CD4-positive, alpha-beta T cell treated with Interleukin-21 for 1 hour (primary cell): ENCODE measurements at places on chromosomes 16 and 17.

DNA sequence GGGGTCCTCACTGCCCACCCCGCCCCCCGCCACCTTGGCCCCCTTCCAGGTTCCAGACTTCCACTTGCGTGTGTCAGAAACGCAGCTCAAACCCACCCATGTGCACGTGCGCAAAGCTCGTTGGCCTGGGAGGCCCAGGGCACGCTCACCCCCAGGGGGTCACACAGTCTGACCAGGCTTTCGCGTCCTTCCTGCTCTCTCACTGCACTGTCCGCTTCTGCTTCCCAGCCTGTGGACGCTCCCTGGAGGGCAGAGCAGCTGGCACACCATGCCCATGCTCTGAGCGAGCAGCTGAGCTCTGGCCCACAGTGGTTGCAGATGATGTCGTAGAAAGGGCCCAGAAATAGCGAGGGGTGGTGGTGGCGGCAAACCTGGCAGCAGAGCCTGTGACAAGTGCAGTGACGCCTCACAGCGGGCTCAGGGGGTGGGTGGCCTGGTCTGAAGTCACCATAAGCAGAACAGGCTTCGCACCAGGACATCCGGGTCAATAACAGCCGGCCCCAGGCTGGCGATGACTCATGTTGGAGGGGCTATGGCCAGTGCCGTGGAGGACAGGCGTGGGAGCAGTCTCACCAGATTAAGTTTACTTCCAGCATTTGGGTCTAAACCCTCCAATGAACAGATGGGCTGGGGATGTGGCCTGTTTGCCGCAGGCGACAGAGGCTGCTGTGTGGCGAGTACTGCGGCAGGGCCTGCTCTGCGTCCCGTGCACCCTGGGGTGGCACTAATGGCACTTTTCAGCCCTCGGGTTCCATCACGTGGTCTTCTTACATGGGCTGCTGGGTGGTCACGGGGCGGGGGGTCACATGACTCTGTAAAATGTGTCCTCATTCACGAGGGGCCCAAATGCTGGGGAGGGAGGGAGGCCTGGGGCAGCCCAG is 49.0 kb downstream of the NT5M start:
- DNase-seq: no peak

GRCh38 chr17:81189670-81190530 is 23.9 kb upstream of the AATK start:
- DNase-seq: no peak

GRCh38 chr17:49162866-49163265 is 30.3 kb downstream of the B4GALNT2 start:
- DNase-seq: no peak

DNA sequence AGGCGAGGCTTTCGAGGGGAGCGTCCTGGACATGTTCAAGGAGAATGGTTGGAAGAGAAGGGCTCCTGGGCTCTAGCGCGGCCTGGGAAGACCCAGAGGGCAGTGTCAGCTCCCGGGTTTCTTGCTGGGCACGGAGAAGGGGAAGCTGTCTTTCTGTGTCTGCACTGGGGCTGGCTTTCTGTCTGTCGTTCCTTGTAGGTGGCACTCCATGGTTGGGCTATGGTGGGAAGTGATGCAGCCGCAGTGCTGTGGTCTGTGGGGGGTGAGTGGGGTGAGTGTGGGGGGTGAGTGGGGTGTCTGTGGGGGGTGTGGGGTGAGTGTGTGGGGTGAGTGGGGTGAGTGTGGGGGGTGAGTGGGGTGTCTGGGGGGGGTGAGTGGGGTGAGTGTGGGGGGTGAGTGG is 13.7 kb downstream of the RNF213 start:
- DNase-seq: no peak

GRCh38 chr17:61833536-61834193 is 29.7 kb downstream of the BRIP1 start:
- no peak for DNase-seq

- DNase-seq: no peak
Observed at GRCh38 chr16:82715833-82716232, 89.1 kb downstream of the CDH13 start.

GRCh38 chr17:82889496-82890338 is 49.9 kb upstream of the ZNF750 start:
- no peak for DNase-seq

- DNase-seq: no peak
Observed at GRCh38 chr17:50206604-50207293, 5.3 kb upstream of the COL1A1 start.

DNA sequence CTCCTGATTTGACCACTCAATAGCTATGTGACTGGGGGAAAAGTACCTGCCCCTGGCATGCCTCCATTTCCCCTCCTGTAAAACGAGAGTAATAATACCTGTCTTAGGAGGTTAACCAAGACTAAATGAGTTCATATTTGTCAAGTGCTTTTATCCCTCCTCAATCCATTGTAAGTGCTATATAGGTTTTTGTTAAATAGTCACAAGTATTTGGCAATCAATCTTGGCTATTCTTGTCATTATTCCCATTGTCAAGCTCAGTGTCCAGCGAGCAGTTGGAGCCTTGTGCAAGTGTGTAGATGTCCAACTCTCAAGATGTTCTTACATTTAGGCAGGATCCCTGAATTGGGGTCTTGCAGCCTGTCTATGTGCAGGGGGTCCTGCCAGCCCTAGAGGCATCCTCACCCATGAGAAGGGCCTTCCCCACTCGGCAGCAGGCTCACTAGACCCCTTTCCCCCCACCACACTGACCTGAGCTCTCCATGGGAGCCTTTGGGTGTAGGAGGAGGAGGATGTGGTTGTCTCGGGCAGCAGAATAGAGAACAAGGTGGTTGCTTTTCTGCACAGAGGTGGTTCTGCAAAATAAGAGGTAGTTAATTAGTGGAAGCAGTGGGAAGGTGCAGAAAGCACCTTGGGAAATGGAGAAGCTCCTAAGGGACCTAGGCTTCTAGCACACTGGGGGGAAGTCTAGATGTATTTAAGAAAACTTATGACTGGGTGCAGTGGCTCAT is 18.0 kb downstream of the PIK3R6 start:
- no peak for DNase-seq

DNA sequence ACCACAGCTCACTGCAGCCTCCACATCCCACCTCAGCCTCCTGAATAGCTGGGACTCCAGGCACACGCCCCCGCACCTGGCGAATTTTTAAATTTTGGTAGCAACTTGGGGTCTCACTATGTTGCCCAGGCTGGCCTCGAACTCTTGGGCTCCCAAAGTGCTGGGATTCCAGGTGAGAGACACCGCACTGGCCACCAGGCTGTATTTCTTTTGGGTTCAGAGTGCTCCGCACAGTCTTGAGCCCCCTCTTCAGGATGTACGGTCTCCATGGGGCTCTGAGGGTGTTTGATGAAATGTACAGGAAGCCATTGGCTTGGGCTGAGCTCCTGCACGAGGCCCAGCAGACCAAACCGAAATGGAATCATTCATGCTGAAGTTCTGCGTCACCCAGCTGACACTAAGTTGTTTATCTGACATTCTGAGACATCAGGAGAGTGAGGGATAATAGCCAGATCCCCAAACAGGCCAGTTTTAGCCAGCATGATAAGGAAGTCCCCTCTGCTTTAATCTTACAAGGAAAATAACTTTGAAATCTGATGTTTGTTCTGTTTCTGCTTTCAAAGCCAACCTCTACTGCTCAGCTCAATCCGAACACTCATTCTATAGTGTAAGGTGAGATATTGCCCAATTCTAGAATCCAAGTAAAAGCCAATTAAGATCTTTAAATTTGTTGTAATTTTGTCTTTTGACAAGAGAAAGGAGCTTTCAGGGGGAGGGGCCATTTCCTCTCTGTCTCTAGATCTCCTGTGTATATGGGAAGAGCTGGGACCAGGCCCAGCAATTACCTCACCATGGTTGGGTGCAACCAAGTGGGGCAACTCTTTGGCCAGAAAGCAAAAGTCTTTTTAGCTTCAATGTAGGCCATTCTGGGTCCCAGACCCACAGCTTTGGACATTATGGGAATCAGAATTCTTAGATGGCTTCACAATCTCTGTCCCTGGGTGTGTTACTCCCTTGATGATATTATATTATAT is 23.7 kb downstream of the GPR142 start:
- no peak for DNase-seq

GRCh38 chr17:72661116-72661944 is 431.2 kb downstream of the SLC39A11 start:
- no peak for DNase-seq

DNA sequence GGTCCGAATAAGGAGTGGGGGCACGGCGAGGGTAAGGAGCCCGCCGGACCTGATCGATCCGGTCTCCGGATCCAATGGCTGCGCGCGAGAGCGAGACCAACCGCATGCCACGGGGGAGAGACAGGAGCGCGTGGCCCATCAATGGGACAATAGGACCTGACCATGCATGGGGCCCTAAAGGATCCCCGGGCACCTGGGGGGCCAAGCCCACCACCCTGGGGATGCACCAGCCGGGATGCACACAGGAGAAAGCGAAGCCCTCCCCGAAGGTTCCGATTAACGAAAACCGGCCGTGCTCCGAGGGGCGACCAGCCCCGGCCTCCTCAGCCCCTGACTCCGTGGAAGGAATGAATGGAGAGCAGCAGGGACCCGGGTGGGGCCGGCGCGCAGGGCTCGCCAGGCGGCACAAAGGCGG is 525 bp downstream of the JPT1 start:
- no peak for DNase-seq

DNA sequence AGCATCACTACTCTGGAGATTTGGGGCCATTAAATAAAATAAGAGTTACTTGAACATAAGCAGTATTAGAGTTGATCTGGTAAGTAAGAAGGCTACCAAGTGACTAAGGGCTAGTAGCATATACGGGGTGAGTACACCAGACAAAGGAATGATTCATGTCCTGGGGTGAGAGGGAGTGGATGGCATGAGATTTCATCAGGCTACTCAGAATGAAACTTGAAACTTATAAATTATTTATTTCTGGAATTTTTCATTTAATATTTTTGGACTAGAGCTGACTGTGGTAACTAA is 2.3 kb downstream of the SLFN5 start:
- no peak for DNase-seq

DNA sequence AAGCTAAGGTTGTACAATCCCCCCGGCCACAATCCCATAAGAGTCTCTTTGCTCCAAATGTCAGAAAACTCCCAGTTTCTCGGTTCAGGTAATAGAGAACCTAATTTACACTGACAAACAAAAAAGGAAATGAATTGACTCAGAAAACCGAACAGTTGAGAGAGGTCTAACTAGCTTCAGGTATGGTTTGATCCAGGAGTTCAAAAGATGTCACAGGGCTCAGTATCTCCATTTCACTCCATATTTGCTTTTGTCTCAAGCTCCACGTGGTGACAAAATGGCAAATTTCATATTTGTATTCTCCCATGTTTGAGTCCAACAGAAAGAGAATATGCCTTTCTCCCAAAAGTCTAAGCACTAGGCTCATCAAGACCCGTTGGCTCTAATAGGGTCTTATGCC is 117.4 kb downstream of the AXIN2 start:
- DNase-seq: no peak

DNA sequence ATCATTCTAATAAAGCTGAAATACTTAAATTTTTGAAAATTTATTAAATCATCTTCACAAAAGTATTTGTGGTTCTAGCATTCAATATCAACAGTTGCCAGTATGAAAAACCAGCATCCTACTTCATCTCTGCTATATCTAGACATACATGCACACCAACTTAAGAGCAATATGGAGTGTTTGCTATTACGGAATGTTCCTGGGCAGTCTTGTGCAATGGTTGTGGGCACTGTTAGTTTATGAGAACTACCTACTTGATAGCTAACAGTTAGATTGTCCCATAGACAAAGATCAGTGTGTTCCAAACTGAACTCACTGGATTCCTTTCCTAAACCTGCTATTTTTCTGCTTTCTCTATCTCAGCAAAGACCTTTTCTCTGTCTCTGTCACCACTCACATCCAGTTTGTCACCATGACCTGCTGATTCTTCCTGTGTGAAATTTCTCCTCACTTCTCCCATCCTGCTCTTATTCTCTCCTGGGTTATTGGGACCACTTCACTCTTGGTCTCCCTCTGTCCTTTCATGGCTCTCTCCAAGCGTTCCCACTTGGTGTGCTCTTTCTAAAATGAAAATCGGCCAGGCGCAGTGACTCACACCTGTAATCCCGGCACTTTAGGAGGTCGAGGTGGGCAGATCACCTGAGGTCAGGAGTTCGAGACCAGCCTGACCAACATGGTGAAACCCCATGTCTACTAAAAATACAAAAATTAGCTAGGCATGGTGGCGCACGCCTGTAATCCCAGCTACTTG is 27.7 kb downstream of the CNTROB start:
- DNase-seq: no peak

DNA sequence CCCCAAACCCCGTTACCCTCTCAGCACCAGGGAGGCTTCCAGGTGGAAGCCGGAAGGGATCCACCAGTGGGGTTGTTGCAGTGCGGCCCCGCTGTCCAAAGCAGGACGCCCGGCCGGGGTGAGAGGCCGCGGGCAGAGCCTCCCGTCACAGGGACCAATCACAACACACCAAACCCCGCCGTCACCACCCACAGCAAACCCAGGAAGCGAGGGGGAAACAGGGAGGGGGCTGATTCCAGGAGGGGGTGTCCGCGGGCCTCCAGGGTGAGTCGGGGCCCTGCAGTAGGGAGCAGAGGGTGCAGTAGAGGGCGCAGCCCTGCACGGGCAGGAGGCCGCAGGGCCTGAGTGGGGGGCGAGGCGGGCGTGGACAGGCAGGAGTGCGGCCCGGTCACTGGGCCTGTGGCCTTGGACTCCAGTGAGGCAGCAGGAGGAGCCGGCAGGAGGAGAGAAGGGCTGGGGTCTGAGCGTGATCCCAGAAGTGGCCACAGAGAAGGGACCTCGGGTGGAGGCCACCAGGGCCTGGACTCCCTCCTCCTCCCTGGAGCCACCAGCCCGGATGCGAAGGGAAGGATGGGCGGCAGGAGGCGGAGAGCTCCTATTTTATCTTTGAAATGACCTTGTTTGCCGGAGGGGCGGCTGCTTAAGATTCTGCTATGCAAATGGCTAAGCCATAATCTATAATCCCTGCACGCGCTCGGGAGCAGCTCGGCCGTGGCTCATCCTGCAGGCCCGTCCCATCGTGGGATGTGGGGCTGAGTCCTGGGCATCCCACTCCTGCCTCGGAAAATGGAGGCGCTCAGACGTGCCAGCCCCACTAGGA is 41.5 kb downstream of the ZFPM1 start:
- no peak for DNase-seq

- no peak for DNase-seq
Observed at GRCh38 chr17:65366102-65366844, 195.2 kb downstream of the AXIN2 start.

DNA sequence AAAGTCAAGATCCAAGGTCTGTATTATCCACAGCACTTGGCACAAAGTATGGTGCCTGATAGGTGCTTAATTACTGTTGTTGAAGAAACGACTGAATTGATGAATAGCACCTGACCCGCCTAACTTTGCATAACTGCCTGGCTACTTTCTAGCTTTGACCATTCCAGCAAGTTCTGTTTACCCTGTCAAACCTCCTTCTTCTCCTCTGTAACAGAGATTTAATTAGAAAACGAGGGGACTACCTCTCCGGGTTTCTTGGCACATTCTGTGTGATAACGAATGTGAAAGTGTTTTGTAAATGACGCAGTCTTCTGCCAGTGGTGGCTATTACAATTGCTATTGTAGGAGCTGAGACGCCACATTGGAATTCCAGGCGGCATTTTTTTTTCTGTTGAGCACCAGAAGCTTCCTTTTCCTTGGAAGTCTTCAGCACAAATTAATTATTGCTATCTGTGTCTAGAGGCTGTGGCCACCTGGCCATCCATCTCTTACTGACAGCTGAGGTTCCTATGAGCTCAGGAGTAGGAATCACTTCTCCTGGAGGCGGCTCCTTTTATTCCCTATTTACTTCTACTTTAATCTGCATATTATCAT is 522.9 kb downstream of the HS3ST4 start:
- DNase-seq: no peak
